ENCODE measurements at places on chromosomes 4 and X. TPM values are rescaled to one million over a fixed set of nuclear protein-coding genes. Genes with fewer than 3 reads are reported as not detected.

Gene TLR2
- total RNA-seq: 4.7 TPM

Gene ZMAT1
- total RNA-seq: 1.0 TPM

Gene UGT2B11
- not detected for total RNA-seq

Gene VCX3B
- not detected for total RNA-seq

Gene CT45A3
- not detected for total RNA-seq

Gene FRMD7
- total RNA-seq: 0.52 TPM

Gene STARD8
- total RNA-seq: 8.9 TPM

Gene MSX1
- total RNA-seq: 1.6 TPM

Gene CYP2U1
- 5.2 TPM for total RNA-seq

Gene SRPX
- 39.7 TPM for total RNA-seq

Gene TBC1D14
- total RNA-seq: 40.2 TPM

Gene CCSER1
- total RNA-seq: 1.0 TPM

Gene HMGN5
- total RNA-seq: not detected

Gene DOCK11
- 22.4 TPM for total RNA-seq

Gene CCNA2
- total RNA-seq: 8.9 TPM

Gene CSAG2
- not detected for total RNA-seq

Gene FTHL17
- not detected for total RNA-seq

Gene RAB39B
- under 0.01 TPM for total RNA-seq

Gene XAGE2
- not detected for total RNA-seq

Gene PCDH10
- total RNA-seq: 0.52 TPM

Gene HTR2C
- not detected for total RNA-seq

Gene PABPC5
- 6.3 TPM for total RNA-seq

Gene TET2
- 20.9 TPM for total RNA-seq

Gene FAM114A1
- 57.4 TPM for total RNA-seq

Gene ART3
- 19.3 TPM for total RNA-seq

Gene TSPAN6
- 36.0 TPM for total RNA-seq

Gene ARMCX1
- total RNA-seq: 91.3 TPM

Gene CDKL2
- not detected for total RNA-seq

Measured in skeletal muscle tissue (tissue), 5 donors.